ENCODE measurements at places on chromosomes 7 and 10.
A peak's percentile ranks its signal among the peaks of the same experiment; 100 is the strongest.

DNA sequence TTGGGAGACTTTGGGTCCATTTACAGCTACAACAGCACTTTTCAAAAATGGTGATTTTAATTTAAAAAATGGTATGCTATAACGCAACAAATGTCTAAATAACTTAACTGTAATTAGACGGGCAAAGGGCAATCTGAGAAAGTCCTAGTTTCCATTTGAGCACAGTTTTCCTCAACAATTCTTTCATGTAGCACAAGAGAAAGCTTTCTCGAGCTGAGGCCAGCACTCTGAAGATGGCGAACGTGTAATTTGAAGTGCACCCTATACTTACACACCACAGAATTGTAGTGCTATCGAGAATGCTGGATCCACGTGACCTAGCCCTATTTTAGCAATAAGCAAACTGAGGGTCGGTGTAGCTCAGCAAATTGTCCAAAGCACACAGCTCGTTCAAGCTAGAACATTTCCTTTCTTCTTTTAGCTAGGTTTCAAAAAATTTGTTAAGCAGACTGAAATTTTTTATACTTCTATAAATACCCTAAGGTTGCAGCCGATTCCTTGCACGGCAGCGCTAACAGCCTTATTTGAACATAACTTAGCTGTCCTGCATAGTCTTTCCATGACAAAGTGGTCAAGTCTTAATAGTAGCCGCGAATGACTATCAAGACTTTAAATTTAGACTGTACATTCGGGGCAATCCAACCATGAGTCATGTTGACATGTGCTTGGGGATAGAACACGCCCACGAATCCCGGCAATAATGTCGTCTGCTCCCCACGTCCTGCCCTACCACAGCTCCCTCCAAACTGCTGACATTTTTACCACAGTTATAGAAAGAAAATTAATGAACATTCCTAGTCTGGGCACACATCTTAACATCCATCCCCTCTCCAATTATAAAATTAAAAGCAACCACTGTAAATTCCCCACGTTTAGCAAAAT is 10.0 kb downstream of the KLF6 start:
- DNase-seq = no peak

DNA sequence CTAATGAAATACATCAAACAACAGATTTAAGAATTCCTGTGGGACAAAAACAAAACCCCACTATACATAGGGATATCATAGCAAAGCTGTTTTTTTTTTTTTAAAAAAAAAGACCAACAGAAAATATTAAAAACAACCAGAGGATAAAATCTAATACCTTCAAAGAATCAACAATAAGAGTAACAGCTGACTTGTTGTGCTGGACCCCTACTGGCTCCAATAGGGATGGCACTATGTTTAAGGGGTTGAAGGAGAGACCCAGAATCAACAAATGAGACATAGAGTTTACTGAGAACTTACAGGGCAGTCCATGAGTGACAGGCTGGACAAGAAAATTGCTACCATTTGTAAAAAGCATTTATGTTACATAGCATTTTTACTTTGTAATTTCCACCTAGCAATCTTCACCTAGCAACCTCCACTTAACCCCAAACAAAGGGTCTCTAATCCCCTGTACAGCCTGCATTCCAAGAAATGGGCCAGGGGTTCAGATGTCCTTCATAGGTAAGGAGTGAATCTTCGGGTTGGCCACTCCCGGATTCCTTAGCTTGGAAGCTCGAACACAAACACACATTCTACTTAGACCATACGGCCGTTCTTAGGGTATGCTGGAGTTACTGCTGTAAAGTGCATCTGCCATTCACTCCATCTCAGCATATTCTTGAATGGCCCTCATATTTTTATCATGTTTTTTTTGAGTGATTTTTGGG is 25.8 kb downstream of the ASZ1 start:
- DNase-seq = peak; percentile 31

GRCh38 chr7:130274296-130274695 is 7.6 kb downstream of the CPA2 start:
- DNase-seq = no peak

- no peak for DNase-seq
These were observed at the start of gene SAMD9L for GRCh38 chr7:93148144-93148543. Gene SAMD9L, minus strand, starts transcription at chr7:93148385. Its CDS starts 12,414 bp downstream, at chr7:93135971.

DNA sequence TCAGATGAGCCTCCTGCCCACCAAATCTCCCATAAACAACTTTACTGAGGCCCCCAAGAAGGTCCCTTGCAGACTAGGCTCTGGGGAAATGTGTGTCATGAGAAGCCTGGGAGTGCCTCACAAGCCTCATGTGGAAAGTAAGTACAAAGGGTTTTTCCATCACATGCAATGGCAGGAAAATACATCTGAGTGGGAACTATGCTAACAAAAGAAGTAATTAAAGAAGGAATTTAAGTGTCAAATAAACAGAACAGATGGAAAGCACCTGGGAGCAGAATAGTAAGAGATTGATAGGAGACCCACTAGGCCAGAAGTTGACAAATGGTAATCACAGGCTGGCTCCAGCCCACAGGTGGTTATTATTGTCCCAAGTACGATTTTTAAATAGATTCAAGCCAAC is 20.5 kb downstream of the GSAP start:
- no peak for DNase-seq

DNA sequence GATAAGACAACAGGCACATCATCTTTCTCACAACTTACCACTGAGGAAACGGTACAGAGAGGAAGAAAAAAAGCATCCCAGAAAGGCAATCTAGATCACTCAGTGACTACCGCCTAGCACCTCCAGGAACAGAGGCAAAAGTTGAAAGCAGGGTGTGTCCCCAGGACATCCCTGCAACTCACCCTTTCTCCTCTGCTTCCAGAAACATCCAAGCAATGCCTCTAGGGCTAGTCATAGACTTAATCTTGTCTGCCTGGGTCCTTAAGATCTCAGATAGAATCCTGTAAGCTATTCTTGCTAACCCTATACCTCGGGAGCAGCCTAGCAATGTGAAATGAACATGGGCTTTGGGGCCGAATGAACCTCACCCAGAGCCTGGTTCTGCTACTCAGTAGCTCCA is 18.8 kb upstream of the PDCD4 start:
- DNase-seq = no peak

DNA sequence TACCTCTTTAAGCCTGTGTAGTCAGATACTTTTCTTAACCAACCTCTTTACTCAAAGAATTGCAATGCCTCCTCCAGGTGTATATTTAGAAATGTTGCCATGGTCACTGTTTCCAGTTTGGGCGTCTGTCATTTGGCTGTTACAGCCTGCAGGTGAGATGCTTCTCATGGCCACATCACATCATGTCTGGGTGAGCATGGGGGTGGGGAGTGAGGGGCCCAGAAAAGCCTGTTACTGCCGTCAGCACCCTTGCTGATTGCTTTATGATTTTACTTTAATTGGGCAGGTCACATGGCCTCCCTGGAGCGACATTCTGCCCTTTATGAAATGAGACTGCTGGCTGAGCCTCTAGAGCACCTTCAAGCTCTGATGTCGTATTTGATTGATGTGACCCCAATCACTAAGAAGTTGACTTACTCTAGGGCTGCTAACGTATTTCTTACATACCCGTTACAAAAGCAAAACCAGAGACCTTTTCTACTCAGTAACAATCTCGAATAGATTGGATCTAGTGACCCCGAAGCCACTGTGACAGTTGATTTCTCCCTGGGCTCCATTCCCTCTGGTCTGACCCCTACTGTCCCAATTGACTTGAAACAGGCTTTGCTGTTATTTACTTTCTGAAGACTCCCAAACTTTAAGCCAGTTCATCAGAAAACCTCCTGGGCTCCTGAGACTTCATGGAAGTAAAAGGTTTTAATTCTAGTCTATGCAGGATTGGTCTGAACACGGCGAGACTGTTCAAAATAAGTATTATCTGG is 60.7 kb downstream of the OTUD1 start:
- peak; percentile 9 for DNase-seq

- no peak for DNase-seq
These were observed 41.1 kb downstream of the GNAI1 start for GRCh38 chr7:80175744-80176143.

- DNase-seq = peak; percentile 71
These were observed 28.3 kb downstream of the DRGX start for GRCh38 chr10:49367600-49367999.

- DNase-seq = no peak
These were observed 70.7 kb upstream of the ANTXRL start for GRCh38 chr10:46216003-46216634.

- no peak for DNase-seq
These were observed 320.3 kb downstream of the CCDC3 start for GRCh38 chr10:12681252-12681651.

GRCh38 chr10:127614484-127615017 is 65.4 kb downstream of the NPS start:
- no peak for DNase-seq

DNA sequence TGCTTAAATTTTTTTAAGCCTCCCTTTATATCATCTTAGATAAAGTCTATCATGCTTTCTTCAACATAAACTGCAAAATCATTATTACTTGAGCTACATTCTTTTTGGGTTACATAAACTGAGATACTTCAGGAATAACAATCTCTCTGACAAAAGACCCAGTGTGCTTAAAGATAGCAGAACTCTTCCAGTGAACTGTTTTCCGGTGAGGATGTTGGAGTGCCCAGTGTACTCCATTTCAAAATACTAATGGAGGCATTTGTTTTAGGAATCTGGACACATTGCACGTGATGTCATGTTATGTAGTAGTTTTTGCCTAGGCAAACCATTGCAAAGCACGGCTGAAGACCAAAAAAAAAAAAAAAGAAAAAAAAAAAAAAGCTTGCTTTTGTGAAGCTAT is 388.2 kb upstream of the CELF2 start:
- no peak for DNase-seq

DNA sequence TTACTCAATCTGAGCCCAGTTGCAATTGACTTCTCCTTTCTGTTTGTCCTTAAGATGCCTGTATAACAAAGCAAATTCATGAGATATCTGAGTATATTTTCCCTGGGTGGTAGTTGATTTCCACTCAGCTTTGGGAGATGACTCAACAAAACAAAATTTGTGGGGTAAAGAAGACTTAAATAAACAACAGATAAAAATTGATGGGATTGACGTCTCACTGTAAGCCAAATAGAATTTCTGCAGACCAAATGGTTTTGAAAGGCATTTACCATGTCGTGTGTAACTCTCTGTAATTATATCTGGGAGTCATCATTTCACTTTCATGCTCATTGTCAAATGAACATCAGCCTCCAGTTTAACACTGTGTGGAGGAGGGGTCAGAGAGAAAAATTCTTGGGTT is 255.4 kb upstream of the MYO3A start:
- DNase-seq = no peak

DNA sequence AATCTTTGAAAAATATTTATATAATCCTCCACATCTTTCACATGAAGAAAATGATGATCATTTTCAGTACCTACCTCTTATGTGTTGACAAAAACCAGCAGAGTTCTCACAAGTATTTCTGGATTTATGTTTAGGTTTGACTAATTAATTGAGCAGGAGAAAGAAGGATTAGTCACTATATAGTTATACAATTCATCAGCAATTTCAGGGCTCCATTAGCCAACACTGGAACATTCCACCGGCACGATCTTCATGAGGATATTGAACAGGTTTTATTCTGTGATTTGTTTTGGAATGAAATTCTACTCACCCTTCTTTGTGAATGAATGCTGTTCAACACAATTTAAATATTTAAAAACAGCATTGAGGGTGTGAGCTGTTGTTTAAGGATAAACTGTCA is 163.2 kb downstream of the SEM1 start:
- no peak for DNase-seq

DNA sequence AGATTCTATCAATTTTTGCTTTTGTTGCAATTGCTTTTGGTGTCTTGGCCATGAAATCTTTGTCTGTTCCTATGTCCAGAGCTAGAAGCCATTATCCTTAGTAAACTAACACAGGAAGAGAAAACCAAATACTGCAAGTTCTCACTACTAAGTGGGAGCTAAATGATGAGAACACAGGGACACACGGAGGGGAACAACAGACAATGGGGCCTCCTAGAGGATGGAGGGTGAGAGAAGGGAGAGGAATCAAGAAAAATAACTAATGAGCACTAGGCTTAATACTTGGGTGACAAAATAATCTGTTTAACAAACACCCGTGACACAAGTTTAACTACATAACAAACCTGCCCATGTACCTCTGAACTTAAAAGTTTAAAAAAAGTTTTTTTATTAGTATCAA is 78.2 kb downstream of the ANKRD26 start:
- DNase-seq = no peak

DNA sequence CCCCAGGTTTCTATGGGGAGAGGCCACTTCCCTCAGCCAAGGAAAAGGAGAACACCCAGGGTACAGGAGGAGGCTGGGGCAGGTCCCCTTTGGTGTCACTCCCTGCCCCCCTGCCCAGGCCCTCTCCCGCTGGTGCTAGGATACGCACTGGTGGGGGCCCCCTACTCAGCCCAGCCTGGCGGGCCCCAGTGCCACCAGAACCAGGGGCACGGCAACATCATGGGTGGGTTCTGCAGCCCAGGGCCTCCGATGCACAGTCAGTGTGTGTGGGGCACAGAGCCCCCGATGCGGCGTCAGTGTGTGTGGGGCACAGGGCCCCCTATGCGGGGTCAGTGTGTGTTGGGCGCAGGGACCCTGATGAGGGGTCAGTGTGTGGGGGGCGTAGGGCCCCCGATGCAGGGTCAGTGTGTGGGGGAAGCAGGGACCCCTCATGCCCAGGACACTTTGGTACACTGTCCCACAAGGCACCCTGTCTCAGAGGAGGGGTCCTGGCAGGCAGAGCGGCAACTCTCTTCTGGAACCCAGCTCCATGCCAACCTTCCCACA is 23.1 kb upstream of the ZNF735 start:
- no peak for DNase-seq

GRCh38 chr10:45580371-45581215 is 92.0 kb downstream of the ZFAND4 start:
- DNase-seq = no peak

DNA sequence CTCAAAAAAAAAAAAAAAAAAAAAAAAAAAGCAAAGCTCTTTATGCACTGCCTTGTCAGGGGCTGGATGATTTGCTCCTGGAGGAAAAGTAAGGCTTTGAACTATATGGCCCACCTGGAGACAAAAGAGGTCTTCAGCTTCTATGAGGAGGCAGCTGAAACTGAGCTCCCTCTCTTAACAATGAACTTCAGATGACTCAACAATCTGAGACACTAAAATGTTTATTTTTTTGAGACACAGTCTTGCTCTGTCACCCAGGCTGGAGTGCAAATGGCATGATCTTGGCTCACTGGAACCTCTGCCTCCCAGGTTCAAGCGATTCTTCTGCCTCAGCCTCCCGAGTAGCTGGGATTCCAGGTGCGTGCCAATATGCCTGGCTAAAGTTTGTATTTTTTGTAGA is 36.7 kb downstream of the RAB19 start:
- DNase-seq = no peak

GRCh38 chr10:8614054-8614565 is 559.6 kb downstream of the GATA3 start:
- DNase-seq = no peak

DNA sequence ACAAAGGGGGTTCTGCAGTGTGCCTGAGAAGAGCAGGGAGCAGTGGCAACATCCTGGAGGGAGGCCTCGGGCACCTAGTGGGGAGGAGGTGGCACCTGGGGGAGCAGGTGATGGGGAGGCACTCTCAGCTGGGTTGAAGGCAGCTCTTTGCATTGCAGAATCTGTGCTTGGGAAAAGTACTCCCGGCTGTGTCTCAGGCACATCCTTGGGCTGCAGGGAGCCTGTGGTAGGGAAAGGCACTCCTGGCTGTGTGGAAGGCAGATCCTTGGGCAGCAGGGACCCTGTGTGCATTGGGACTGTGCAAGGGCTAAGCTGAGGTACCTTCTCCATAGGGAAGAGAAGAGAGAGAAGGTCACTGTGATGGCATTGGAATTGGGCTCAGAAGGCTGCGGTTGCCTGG is 52.8 kb upstream of the ANTXRL start:
- DNase-seq = no peak
